ENCODE measurements at places on chromosomes 12 and 14.

GRCh38 chr14:104290756-104291122 lies 152.4 kb downstream of the KIF26A start:
- DNase-seq, result no peak

GRCh38 chr12:45089411-45090075 lies 38.6 kb upstream of the DBX2 start:
- no peak for DNase-seq

DNA sequence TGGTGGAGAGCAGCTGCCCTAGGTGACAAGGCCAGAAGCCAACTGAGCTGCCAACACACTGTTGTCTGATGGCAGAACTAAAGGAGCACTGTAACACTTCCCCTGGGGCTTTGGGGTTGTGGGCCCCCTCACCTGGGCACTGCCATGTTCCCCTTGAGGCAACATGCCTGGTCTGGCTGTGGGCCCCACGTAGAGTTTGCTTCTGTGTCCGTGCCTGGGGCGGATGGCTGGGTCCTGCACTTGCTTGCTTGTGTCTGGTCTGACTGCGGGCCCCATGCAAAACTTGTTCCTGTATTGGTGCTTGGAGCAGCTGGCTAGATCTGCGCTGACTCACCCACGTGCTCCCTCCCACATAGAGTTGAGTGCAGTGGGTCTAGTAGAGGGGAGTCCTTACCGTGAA lies 78.4 kb downstream of the MNAT1 start:
- no peak for DNase-seq

GRCh38 chr12:75922944-75923642 lies 108.5 kb downstream of the PHLDA1 start:
- DNase-seq, result no peak

GRCh38 chr12:102735104-102735503 lies 181.9 kb downstream of the PAH start:
- DNase-seq, result no peak

DNA sequence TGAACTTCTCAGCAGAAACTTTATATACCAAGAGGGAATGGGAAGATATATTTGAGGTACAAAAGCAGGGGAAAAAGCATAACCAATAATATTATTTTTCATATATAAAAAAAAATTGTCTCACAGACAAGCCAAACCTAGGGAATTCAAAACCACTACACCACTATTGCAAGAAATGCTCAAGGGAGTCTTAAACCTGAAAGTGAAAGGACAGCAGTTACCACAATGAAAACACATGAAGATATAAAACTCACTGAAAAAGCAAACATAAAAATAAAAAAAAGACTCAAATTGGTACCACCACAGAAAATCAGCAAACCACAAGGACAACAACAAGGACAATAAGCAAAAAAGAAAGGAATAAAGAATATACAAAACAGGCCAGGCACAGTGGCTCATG lies 131.9 kb downstream of the CEP128 start:
- no peak for DNase-seq

DNA sequence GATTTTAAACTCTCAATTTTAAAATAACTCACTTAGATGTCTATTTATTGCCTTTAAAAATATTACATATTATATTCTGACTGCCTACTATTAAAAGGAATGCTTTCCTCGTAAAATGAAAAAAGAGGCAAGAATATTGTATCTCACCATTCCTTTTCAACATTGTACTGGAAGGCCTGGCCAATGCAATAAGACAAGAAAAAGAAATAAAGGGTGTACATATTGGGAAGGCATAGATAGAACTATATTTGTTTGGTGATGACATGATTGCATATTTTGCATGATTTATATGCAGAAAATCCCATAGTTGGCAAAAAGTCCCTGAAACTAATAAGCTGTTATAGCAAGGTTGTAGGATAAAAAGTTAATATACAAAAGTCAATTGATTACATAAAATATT lies 474.6 kb upstream of the ATP2B1 start:
- no peak for DNase-seq

GRCh38 chr14:71960494-71961353 lies 28.5 kb downstream of the RGS6 start:
- no peak for DNase-seq

DNA sequence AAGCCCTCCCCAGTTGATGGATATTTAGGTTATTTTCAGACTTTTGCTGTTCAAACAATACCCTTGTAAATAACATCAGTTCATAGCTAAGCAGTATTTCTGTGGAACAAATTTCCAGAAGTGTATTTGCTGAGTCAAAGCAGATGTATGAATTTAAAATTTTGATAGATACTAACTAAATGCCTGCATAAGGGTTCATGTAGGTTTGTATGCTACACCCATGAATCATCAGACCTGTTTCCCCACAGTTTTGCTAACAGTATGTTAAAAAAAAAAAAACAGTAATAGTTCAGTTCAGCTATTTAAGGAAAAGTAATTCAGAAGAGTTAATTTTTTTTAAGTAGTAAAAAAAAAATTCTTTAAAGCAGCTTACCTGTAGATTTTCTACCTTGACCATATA lies 236.1 kb upstream of the DIO2 start:
- peak; percentile 43 for DNase-seq

GRCh38 chr14:56119201-56119981 lies 1.2 kb downstream of the PELI2 start:
- peak; percentile 39 for DNase-seq
